ENCODE measurements at places on chromosomes 16 and 17.

DNA sequence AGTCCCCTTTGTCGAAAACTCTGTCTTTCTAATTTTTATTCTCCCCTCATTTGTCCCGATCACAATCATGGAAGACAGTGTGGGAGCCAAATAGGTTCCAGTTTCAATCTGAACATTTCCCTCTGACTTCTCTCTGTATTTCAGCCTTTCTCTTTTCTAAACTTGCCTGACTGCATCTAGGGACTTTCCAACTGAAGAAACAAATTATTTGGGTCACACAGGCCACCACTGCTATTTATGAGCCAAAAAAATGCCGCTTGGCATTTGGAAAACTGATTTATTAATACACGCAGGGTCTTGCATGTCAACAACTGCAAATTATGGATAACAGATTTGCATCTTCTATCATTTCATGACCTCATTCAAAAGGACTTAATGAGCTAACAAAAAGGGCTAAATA, 55.2 kb upstream of the ELAC2 start:
- DNase-seq: no peak

DNA sequence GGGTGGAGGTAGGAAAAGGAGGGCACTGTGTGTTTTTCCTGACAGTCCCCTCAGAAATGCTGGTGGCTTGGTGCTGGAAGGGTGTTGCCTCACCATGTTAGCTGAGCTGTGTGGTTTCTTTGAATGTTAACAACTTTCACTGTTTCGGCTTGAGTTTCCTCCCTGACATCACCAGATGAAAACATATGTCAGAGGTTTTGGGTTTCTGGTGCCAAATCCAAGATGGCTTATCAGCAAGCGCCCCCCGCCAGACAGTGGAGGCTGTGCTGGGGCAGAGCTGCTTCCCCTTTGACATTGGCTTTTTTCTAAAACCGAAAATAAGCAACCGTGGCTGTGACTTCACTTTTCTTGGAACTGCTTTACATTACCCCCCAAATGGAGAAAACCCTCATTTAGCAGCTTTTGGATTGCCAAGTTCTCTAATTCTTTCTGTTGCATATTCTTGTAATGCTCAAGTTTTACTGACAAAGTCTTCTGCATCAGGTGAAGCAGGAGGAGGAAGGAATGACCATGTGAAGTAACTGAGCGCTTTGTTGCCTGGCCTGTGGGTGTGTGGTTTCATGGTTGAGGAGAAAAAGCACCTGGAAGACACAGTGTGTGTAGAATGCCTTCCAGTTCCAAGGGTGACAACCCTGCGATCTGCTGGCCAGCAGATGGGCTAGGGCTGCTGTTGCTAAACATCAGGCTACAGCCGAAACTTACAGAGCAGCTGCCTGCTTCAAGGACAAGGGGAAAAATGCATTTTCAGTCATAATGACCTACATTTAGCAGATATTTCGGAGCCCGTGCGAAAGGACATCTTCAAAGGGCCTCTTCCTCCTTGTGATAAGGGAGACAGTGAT, 9.7 kb downstream of the RMI2 start:
- no peak for DNase-seq

DNA sequence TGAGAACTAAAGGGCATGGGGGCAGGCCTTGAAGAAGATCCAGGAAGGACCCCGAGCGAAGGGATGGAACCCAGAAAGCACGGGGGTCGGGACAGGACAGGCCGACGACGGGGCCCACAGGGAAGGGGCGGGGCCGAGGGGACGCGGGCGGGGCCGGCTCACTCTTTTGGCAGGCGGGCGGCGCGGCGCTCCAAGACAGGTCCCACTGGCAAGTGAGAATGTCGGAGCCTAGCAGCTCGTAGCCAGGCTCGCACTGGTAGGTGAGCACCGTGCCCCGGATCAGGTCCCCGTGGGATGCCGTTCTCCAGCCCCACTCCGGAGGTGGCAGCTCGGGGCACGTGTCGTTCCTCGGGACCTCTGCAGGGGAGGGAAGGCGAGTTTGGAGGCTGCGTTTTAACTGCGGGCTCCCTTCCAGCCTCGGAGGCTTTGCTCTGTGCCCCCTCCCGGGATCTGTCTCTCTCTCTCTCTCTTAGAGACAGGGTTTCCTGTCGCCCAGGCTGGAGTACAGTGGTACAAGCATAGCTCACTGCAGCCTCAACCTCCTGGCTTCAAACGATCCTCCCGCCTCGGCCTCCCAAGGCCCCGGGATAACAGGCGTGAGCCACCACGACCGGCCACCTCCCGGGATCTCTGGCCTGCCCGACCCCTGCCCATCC, 13.7 kb upstream of the CDIPT start:
- DNase-seq: no peak

DNA sequence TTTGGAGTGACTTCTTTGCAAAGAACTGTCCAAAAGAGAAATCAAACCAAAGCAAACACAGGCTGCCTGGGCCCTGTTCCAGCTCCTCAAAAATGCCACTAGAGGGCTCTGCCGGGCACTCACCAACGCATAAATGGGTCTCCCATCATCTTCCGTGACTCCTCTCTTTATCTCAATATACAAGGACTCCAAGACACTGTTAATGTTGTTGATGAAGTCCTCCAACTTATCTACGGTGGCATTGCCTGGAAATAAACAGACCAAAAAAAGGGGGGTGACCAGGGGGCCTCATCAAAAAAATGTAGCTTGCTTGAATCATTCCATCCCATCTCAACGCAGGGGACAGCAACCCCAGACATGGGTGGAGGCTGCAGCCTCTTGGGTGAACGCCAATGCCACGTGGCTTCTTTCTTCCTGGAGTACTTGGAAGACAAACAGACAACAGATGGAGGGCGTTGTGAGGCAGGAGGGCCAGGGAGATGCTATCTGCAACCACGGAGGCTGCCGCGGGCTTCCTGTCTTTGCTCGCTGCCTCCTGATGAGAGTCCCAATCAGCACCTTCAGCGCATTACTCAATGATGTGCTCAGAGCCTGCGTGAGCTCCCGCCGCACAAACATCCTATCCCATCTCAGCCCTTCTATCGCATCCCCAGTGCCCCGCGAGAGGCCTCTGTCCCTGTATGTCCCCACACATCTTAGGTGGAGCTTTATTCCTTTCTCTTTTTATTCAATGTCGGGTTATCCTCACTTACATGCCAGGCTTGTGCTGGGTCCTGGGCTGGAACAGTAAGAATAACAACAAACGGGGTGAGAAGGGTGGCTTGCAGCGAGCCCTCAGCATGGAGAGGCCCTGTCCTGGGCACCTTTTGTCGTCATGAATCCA, 32.0 kb downstream of the KDM8 start:
- DNase-seq: peak; percentile 86

GRCh38 chr16:81636298-81636993, 142.6 kb upstream of the PLCG2 start:
- DNase-seq: no peak

DNA sequence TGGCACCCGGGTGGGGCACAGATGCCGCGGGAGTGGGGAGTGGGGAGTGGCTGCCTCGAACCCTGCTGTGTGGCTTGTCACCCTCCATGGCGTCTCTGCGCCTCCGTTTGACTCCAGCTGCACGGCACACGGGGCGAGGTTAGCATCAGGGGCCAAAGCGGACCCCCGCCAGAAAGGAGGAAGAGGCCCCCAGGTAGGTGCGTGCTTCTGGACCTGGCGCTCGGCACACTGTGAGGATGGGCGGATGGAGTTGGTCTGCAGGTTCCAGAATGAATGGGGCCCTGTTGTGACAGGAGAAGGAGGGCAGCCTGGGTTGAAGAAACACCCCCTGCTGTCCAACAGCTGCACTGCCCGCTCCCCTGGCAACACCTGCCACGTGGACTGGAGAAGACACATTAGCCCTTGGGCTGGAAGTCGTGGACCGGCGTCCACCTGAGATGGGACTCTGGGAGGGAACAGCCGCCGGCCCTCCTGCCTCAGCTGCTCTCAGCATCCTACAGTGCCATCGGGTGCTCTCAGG, 9.4 kb upstream of the FASN start:
- DNase-seq: peak; percentile 56

DNA sequence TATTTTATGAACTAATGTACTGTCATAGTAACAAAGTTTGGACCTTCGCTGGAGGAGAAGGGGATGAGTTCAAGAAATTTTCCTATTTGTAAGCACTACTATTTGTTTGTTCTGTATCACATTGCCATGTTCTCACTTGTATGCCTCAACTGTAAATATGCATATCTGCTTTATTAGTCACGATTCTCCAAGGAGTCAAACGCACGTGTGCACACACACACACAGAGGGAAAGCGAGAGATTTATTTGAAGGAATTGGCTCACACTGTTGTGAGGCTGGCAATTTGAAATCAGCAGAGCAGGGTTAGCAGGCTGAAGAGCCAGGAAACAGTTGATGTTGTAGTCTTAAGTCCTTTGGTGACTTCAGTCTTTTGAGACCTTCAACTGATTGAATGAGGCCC, 24.9 kb upstream of the MYH2 start:
- no peak for DNase-seq

DNA sequence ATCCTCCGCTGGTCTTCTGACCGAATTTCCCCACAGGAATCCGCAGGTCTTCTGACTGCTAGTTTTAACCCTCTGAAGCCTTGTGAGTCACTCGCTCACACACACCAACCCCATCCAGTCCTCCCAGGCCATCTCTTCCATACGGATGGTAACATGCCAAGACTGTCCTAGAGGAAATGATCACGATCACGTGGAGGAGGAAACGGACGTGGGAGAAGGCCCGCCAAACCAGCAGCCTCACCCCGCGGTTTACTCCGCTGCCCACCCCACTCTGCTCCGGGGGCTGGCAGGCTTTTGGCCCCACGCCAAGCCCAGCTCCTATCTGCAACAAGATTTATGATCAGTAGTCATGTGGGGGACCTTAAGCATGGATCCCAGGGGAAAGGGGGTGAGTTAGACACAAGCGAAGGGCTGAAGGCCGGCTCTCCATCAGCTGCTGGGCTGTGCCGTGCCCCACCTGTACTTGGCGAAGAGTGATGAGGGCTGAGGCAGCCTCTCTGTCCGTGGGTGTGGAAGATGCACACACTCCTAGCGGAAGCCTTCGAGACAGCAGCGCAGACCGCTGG, 1.5 kb upstream of the FAAP100 start:
- DNase-seq: no peak

- DNase-seq: no peak
Measured at GRCh38 chr17:10620823-10621222, 36.3 kb downstream of the MYH3 start.

DNA sequence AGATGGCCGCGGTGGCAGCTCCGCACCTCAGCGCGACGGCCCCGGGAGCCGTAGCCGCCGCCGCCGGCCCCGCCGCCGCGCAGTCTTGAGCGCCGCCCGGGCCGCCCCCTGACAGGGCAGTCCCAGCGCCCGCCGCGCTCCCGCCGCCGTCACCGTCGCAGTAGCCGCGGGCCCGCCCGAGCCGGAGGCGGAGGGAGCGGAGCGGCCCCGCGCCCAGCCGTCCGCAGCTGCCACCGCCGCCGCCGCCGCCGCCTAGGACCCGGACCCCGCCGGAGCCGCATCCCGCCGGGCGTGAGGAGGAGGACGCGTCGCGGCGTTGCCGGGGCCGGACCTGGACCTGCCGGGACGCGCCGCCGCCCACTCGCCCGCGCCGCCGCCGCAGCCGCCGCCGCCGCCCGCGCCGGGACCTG, 218 bp downstream of the TNRC6C start:
- DNase-seq: no peak

GRCh38 chr17:48589060-48589830, 796 bp downstream of the HOXB3 start:
- no peak for DNase-seq

GRCh38 chr17:50919321-50920040, 53.3 kb upstream of the TOB1 start:
- peak; percentile 67 for DNase-seq

DNA sequence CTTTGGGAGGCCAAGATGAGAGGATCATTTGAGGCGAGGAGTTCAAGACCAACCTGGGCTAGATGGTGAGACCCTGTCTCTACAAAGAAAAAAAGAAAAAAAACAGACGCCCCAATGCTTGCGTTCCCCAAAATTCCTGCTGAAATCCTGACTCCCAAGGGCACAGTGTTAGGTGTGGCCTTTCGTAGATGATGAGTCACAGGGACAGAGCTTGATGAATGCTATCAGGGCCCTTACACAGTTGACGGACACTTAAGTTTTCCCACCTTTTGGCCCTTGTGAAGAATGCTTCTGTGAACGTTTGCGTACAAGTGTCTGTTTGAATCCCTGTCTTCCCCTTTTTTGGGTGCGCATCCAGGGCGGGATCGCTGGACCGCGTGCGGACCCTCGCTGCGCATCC, 16.5 kb upstream of the ZNF750 start:
- peak; percentile 10 for DNase-seq

- peak; percentile 78 for DNase-seq
Measured at GRCh38 chr16:56667581-56668571, at the start of gene MT1G. TSS of gene MT1G (minus strand) at chr16:56668065. CDS start at chr16:56667993, 72 bp downstream.

DNA sequence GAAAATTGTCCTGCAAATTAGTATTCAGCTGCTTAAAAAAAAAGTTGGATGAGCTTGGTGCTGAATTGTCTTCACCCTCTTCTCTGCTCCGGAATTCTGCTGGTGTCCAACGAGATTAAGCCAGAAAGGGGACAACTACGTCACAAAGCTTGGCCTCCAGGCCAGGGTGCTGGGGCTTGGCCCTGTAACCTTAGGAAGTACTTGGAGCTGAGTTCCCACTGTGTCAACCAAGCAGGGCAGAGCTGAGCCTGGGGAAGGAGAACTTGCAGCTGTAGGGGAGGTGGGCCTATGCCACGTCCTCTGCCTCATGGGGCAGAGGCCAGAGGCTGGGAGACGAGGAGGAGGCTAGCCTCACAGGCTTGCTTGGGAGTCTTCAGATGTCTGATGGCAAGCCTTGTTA, 71.2 kb downstream of the CLEC16A start:
- no peak for DNase-seq

- peak; percentile 48 for DNase-seq
Measured at GRCh38 chr16:1182950-1183907, 30.3 kb downstream of the CACNA1H start.

DNA sequence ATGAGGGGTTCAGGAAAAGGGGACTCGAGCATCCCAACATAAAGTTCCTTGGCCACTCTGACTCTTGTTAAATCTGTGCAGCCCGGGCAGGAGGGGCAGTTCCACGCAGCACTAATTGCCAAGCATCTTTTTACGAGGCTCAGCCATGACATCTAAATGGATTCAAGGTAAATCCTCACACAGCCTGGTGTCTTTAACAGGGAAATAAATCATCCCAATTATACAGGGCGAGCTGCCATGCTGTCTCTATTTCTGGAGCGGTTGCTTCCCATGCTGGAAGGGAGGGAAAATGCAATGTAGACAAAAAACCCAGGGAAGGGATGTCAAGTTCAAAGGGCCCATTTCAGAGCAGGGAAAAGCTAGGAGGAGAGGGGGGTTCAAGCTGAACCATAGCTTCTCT, 110.0 kb downstream of the GAS7 start:
- DNase-seq: no peak

All from psoas muscle (tissue), 8 donors.